Lung (tissue), 17 donors: ENCODE measurements at places on chromosomes 12 and 14. TPM values are rescaled to one million over a fixed set of nuclear protein-coding genes. Genes with fewer than 3 reads are reported as not detected.

GRCh38 chr12:81465191-81465590 is 294.0 kb downstream of the PPFIA2 start:
- no peak overlapping the region for H3K4me3 ChIP-seq
- H3K27me3 ChIP-seq, result no peaks in the 10 kb centered on the region
- no peak overlapping the region for H3K27ac ChIP-seq
- DNase-seq, result no peak

DNA sequence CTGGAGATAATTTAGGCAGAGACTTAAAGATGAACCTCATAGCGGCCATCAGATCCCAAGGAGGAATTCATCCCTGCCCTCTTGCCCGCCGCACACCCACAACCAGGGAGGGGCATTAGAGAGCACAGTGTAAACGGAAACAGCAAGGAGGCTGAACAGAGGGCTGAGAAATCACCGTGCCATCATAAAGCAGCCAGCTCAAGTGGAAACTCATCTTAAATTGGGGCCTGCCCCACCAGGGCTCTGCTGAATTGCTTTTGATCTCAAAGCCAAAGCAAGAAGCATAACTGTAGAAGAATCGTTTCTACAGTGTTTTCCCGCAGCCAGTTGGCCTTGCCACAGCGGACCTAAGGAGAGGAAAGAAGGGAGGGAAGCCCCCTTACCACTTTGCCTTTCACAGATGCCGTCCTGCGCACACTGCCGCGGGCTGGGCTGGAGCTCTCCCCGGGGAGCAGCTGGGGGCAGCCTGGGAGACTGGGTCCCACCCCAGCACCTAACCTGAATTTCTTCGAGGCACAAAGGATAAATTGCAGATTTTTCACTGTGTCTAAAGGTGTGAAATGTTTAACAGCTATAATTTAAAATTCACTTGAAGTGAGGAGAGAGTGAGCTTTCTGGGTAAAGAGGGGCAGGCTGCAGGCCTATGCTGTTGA is 51.8 kb upstream of the MMP17 start:
- DNase-seq, result no peak
- H3K27ac ChIP-seq, result no peak overlapping the region
- H3K36me3 ChIP-seq, result peaks cover 36% of the 10 kb centered on the region

DNA sequence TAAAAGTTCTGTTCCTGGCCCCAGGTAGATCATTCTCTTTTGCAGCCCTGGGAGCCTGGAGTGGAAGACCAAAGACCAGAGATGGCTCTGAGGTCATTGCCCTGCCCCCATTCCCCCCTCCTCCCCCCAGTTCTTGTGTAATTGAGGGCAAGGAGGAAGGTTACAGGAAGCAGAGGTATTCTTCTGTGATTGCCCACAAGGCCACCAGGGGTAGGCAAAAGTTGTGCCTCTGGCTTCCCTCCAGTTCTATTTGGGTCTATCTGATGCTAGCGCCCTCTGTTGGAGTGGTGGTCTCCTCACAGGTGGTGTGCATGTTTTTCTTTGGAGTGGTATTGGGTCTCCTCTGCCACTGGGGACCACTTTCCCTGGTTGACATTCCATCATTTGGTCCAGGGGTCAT is 41.2 kb upstream of the CRY1 start:
- H3K4me3 ChIP-seq, result no peak overlapping the region
- H3K27me3 ChIP-seq, result no peaks in the 10 kb centered on the region

The BCL11B gene
- total RNA-seq, result 2.3 TPM

DNA sequence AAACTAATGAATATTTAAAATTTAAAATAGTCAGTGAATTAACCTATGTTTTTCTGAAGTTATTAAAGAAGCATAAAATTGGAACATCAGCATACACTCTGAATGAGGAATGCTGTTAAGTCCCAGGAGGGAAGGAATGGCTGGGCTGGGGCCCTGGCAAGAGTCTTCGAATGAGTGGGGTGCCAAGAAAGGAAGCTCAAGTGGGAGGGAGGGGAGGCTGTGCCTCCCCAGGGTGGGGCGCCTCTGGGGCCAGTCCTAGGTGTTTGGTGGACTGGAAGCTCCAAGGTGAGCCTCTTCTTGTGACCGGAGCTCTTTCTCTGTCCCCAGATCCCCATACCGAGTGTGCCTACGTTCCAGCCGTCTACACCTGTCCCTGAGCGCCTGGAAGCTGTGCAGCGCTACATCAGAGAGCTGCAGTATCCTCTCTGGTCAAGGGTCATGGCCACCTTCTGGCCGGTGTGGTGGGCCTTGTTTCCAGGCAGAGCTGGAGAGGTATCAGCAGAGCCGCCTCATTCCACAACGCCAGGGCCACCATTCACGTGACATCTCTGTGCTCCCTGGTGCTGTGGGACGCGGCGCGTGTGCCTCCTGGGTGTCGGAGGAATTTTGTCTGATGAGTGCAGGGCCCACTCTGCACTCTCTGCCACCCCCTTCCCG is 8.5 kb downstream of the VASH1 start:
- H3K4me1 ChIP-seq, result peaks cover 35% of the 10 kb centered on the region
- no peak overlapping the region for H3K4me3 ChIP-seq
- no peak overlapping the region for H3K27ac ChIP-seq
- no peak for DNase-seq

The GPR84 gene
- 2.6 TPM for total RNA-seq

The HCAR1 gene
- total RNA-seq, result 0.31 TPM

The CCDC38 gene
- total RNA-seq, result 0.15 TPM

DNA sequence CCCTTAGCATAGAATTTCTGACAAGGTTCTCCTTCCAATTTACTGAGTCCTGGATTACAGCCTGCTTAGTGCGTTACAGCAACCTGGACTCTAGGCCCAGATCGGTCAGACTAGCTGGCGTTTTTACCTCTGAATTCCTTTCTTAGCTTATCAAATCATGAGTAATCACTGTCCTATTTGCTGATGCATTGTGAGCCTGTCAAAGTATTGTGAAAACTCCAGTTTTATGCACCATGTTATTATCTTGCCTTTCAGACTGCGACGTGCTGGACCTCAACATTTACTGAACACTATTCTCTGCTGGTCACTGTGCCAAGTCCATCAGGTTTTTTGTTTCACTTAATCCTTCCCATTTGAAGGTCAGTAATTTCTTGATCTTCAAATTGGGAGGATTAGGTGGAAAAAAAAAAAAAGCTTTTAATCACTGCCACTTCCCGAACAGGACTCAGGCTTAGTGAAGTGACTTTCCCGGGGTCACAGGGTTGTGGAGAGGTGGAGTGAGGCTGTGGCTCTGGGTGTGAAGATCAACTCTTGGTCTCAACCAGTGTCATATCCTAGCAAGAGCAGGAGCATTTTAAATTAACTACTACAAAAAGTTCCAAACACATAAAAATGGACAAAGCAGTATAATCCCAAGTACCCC is 31.2 kb downstream of the FBXO21 start:
- H3K4me3 ChIP-seq, result no peak overlapping the region
- H3K27me3 ChIP-seq, result no peaks in the 10 kb centered on the region
- peaks cover 34% of the 10 kb centered on the region for H3K36me3 ChIP-seq

DNA sequence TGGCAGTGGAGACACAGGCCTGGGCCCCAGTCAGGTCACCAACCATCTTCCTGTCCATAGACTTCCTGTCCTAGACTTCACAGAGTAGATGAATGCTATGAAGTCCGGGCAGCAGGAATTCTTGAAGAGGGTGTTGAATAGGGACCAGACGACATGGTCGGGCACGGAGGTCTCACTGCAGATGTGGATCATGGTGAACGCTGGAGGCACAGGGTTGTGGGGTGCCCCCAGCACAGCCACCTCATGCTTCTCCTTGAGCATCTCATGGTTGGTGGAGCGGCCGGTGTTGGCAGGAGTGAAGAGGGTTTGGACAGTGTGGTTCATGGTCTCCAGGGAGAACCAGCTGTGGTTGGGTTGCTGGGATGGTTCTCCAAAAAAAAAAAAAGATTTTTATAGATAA is 55.8 kb upstream of the AMIGO2 start:
- no peaks in the 10 kb centered on the region for H3K36me3 ChIP-seq
- H3K4me3 ChIP-seq, result no peak overlapping the region
- no peak overlapping the region for H3K27ac ChIP-seq
- no peak for DNase-seq
- H3K4me1 ChIP-seq, result no peaks in the 10 kb centered on the region

DNA sequence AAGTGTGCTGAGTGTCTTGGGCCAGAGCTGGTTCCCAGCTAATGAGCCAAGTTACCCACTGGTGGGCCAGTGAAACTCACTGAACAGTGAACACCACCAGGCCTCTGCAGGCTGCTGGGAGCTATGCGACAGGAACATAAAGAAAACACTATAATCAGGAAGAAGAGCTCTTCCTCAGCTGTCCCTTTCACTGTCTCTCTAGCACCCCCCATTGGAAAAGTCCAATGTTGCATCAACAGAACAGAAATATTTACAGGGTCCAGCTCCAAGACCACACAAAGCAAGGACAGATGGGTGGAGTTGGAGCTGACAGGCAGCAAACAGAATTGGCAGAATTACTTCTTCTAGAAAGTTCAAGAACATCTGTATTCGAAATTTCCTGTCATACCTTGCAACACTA is 903.6 kb upstream of the TMEM132C start:
- no peaks in the 10 kb centered on the region for H3K36me3 ChIP-seq
- H3K4me3 ChIP-seq, result no peak overlapping the region
- no peak overlapping the region for H3K27ac ChIP-seq
- H3K27me3 ChIP-seq, result no peaks in the 10 kb centered on the region

DNA sequence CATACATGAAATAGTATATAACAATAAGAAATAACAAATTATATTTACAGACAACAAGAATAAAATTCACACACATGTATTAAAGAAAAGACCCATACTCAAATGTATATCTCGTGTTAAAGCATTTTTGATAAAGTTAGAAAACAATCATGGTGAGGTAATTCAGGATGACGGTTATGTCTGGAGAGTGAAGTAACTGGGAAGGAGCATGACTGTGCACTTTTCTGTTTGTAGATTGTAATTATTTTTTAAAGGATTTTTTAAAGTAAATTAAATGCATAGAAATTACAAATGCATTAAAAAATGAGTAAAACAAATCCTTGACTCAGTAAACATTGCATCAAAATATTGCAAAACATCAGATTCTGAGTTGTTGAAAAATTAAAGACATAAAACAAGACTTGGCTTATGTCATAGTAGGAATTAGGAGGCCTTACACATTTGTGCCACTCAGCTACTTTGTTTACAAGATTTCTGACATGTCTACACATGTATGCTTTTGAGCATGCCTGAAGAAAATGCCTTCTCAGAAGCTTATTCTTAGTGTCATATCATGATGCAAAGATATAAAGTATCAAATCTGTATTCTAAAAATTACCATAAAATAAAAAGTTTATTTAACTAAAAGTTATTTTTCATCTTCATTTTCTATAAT is 1325.1 kb downstream of the SLC16A7 start:
- H3K4me3 ChIP-seq, result no peak overlapping the region
- H3K36me3 ChIP-seq, result no peaks in the 10 kb centered on the region
- H3K27me3 ChIP-seq, result no peaks in the 10 kb centered on the region
- H3K27ac ChIP-seq, result no peak overlapping the region

GRCh38 chr12:50355365-50355764 is 41.0 kb downstream of the FAM186A start:
- DNase-seq, result no peak
- H3K36me3 ChIP-seq, result no peaks in the 10 kb centered on the region
- no peak overlapping the region for H3K4me3 ChIP-seq
- no peaks in the 10 kb centered on the region for H3K27me3 ChIP-seq
- H3K4me1 ChIP-seq, result peaks cover 6% of the 10 kb centered on the region

GRCh38 chr12:110337912-110338710 is 57.1 kb downstream of the ATP2A2 start:
- H3K4me1 ChIP-seq, result no peaks in the 10 kb centered on the region
- H3K27ac ChIP-seq, result no peak overlapping the region
- H3K4me3 ChIP-seq, result no peak overlapping the region
- no peak for DNase-seq
- H3K36me3 ChIP-seq, result peaks cover 77% of the 10 kb centered on the region
- H3K27me3 ChIP-seq, result no peaks in the 10 kb centered on the region

The KRT71 gene
- total RNA-seq, result not detected

The TESPA1 gene
- total RNA-seq, result 1.3 TPM
